ENCODE measurements at places on chromosomes 7 and 10.

GRCh38 chr7:91596287-91596686, 284.2 kb downstream of the MTERF1 start:
- no peak for DNase-seq

DNA sequence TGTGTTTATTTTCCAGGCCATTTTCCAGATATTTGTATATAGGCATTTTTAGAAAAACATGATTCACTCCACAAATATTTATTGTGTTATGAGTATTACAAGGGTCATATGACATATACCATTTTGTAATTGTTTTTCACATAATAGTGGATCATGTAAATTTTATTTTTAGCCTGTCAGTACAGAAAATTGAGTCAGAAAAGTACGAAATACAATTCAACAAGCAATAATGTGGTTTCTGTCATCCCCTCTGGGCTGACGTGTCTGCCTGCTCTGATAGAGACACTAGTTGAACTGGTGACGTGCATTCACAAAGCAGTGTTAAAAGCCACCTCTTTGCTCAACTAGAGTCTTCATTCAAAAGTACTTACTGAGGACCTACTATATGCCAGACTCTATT, 97.9 kb upstream of the STEAP1B start:
- DNase-seq, result peak; percentile 90

GRCh38 chr10:58104351-58104751, 163.3 kb downstream of the IPMK start:
- no peak for DNase-seq

DNA sequence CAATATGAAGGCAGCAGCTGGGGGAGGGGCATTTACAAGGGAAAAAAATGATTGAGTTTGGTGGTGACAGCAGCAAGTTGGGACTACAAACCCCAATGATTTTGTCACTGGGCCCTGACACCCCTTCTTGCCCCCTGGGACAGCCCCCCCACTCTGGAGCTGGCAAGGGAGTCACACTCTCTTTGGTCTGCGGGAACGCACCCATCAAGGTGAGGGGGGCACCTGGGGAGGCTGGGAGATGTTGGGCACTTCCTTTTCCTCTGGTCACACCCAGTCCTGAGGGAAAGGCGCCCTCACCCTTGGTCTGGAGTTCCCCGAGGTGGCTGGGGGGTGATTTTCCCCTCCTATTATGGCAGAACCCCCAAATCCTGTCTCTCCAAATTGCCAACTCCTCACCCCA, 24.4 kb downstream of the EPHB4 start:
- DNase-seq, result no peak

DNA sequence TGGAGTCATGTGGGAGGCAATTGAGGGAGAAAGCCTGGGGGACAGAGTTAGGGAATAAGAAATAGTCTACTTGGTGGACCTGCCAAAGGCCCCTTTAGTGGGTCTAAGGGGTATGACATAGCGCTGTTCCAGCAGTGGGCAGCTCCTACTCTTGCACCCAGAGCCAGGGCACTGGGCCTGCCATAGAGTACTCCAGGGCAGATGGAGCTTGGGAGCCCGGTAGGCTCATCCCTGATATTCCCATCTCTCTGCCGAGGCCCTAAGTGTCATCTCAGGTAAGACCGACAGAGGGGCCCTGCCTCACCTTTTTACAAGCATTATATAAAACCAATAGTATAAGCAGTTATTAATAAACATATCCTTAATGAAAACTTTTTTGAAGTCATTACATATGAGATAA, 9.6 kb downstream of the SAMD9L start:
- no peak for DNase-seq

- DNase-seq, result no peak
These were observed 46.7 kb downstream of the PDLIM1 start for GRCh38 chr10:95244152-95244551.

DNA sequence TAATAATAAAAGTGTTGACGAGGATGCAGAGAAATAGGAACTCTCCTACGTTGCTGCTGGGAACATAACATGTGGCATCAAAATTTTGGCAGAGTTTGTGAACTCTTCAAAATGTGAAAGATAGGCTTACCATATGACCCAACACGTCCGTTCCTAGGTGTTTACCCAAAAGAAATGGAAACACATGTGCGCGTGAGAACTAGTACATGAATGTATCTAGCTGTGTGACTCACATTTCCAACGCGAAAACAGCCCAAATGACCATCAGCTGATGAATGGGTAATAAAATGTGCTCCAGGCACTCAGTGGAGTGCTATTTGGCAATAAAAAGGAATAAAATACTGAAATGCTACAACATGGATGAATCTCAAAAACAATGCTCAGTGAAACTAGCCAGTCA, 10.4 kb upstream of the ELFN1 start:
- peak; percentile 4 for DNase-seq

DNA sequence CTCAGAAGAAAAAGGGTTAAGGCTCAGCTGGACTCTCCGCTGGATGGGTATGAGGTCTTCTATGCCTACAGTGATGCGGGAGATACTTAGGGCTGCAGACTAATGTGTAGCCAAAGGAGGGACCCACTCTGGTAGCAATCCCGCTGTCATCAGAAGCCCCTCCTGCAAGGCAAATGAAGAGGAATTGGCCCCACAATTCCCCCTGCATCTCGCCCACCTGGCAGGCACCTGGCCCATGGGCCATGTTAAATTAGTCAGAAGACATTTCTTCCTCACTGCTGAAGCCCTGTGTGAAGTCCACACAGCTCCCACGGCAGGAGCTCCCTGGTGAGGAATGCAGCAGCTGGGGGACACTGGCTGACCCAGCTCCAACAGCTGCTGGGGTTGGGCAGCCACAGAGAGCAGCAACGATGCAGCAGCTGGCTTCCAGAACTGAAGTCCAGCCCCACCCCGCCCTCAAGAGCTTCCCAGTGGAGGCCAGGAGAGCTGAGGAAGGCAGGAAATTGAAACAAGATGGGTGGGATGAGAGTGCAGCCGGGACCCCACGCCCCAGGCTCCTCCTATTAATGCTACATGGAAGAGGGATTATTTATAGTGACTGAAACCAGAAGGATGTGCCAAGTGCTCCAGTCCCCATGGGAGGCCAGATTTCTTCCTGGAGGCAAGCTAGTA, 5.5 kb downstream of the VSTM4 start:
- DNase-seq, result peak; percentile 73

DNA sequence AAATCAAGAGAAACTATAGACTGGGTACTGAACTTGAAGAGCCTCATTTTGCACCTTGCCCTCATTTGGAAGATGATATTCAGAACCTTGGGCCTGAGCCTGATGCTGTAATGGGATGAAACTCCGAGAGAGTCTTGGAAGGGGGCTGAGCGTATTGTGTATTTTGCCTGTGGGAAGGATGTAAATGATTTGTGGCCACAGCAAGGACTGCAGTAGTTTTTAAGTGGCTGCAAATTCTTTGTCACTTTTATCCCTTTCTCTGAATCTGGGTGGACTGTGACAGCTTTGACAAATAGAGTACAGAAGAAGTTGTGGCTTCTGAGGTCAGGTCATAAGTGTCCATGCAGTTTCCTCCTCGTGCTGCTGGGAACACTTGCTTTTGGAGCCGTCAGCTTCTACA, 221.2 kb downstream of the ADRA2A start:
- DNase-seq, result no peak
